ENCODE measurements at places on chromosomes 2 and 18. TPM values are rescaled to one million over a fixed set of nuclear protein-coding genes. Genes with fewer than 3 reads are reported as not detected.

DNA sequence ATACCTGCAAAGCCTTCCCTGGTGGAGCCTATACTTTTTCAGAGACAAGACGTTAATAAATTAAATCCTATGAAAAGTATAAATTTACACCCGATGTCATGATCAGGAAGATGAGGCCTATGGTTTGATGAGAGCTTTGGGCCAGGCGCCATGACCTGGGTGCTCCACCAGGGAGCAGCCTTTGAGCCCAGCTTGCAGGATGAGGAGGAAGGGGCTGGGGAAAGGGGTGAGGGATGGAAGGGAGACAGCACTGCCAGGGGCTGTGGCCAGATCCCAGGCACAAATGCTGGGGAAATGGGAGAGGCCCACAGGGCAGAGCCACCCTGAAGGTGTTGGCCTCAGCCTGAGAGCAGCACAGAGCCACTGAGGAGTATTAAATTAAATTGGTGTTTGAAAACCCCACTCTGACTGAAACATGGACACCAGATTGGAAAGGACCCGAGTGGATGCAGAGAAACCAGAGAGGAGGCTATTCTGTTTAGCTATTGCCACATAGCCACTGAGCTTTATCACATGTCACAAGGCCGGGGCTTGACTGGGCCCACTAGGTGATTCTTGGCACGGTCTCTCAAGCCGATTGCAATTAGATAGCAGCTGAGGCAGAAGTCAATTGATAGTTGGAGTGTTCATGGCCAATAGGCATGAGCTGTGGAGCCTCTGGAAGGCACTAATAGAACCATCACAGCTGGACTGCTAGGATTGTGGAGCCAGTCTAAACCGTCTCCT, 9.6 kb upstream of the FAHD2A start:
- DNase-seq, result no peak

- DNase-seq, result no peak
Measured at GRCh38 chr2:19899985-19900930, 1.5 kb downstream of the TTC32 start.

- DNase-seq, result no peak
Measured at GRCh38 chr2:16441431-16441830, 224.2 kb downstream of the CYRIA start.

Gene DAPL1
- not detected for polyA plus RNA-seq

Gene C2orf66
- polyA plus RNA-seq, result not detected

DNA sequence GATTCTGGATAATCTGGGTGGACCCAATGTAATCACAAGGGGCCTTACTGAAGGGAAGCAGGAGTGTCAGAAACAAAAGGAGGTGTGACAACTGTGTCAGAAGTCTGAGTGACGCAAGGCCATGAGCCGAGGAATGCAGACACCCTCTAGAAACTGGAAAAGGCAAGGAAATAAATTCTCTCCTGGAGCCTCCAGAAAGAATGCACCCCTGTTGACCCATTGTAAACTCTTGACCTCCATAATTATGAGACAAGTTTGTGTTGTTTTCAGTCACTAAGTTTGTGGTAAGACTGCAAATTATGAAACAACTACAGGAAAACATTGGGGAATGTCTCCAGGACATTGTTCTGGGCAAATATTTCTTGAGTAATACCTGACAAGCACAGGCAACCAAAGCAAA, 47.3 kb upstream of the B3GNT7 start:
- no peak for DNase-seq
